ENCODE measurements at places on chromosomes 7 and 10. TPM values are rescaled to one million over a fixed set of nuclear protein-coding genes. Genes with fewer than 3 reads are reported as not detected.

TMEM270 gene
- total RNA-seq, result not detected

DNA sequence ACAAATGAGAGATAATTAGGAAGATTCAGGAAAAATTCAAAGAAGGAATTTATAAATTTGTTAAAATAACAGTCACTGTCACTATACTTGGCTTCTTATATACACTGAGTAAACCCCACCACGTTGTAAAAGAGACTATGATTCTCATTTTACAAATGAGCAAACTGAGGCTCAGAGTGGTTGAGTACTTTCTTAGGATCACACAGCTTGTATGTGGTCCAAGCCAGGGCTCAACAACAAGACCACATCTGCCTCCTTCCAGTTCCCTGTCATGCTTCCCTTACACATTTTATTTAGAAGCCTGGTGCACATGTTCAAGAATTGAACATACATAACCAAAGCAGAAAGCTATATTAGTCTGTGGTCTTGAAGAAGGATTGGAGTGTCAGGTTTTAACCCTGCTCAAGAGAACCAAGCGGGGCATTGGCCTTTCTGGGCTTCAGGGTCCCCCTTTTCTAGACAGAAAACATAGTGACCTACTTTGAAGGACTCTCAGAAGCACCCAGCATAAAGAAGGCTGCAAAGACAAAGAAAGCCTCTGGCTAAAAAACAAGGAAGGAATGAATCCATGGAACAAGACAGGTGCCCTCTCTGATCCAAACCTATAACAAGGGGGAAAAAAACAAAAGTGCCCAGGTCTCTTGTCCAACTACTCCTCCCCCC, 846 bp downstream of the MRLN start:
- no peak for DNase-seq

DNA sequence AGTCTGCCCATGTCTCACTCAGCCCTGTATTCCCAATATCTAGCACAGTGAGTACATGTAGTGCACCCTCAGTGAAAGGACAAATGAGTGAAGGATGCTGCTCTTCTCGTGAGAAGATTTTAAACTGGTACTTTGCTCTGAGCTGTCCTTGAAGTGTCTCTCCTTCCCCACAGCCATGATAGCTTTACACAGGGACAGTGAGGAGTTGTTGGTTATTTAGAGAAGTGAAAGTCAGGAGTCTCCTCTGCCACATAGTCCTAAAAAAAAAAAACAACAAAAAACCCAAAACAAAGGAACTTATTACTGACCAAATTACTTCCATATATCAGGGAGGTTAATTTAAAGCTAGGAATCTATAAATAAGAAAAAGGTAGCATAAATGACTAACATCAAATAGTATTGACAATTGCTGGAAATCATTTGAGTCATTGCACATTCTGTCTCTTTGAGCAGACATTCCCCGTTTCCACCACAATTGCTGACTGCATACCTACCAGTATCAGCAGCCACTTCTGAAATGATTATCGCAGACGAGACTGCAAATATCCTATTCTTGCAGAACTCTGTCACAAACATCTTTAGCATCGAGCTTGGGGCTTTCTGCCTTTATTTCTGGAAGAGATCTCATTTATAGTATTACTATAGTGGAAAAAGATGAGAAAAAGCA, 202.1 kb downstream of the PTEN start:
- DNase-seq, result no peak

GRCh38 chr10:71581376-71581775, 138.2 kb downstream of the C10orf105 start:
- no peak for DNase-seq

DNA sequence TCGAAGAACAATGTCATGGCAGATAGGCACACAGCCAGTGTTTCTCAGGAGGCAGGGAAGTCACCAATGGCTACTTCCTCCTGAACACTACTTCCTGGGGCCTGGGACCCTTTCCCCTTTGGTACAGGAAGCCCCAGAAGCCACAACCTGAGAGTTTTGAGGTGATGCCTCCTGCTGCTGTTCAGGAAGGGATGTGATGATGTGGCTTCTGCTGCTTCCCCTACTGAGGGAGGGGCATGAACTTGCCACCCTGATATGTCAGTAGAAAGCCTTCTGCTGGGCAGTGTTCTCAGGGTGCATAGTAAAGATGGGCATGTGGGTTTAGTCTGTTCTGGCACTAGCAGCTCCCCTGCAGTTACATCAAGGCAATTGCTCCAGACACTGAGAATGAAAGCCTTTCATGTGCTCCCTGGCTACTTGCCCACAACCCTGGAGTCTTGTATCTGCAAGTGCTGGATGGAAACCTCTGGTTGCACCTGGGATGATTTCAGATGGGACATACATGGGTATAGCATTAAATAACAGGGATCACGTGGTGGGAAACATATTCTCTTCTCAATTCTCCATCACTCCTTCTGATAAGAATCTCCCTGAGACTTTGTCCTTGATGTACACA, 69.3 kb downstream of the ADRA2A start:
- DNase-seq, result no peak

- DNase-seq, result no peak
These were observed 28.7 kb downstream of the ZNF775 start for GRCh38 chr7:150407588-150408392.

DNA sequence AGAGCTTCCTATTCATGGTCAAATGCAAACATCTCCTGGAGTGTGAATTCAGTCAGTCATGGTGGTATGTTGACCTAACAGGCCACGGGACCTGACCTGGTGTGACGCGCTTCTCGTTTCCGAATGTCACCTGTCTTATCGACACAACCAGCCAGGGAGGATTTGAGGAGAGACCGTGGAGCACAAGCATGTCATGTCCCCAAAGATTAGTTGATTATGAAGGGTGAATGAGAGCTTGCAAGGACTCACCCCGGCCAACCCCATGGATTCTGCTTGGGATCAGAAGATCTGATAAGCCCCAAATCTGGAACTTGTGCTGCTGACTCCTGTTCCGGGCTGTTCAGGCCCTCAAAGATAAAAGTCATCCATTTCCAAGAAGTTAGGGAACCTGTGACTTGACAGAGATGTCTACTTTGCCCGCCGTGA, 10.5 kb downstream of the ADRA2A start:
- no peak for DNase-seq

GRCh38 chr10:79608505-79609375, 2.0 kb upstream of the SFTPA1 start:
- DNase-seq, result no peak

GRCh38 chr7:134931487-134931886, 54.8 kb upstream of the AGBL3 start:
- no peak for DNase-seq

Measured in kidney epithelial cell (primary cell).